Activated CD4-positive, alpha-beta T cell treated with anti-CD3 and anti-CD28 coated beads for 48 hours (primary cell): ENCODE measurements at places on chromosomes 2 and 18.

DNA sequence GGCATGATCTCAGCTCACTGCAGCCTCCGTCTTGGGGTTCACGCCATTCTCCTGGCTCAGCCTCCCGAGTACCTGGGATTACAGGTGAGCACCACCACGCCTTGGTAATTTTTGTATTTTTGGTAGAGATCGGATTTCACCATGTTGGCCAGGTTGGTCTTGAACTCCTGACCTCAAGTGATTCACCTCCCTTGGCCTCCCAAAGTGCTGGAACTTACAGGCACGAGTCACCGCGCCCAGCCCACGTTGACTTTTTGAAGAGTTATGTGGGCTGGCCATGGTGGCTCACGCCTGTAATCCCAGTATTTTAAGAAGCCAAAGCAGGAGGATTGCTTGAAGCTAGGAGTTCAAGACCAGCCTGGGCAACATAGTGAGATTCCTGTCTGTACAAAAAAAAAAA is 20.8 kb downstream of the CCL20 start:
- no peak for DNase-seq

GRCh38 chr2:233270366-233270765 is 18.9 kb downstream of the ATG16L1 start:
- DNase-seq = no peak

- no peak for DNase-seq
Observed at GRCh38 chr2:60710707-60711106, 45.4 kb upstream of the PAPOLG start.

DNA sequence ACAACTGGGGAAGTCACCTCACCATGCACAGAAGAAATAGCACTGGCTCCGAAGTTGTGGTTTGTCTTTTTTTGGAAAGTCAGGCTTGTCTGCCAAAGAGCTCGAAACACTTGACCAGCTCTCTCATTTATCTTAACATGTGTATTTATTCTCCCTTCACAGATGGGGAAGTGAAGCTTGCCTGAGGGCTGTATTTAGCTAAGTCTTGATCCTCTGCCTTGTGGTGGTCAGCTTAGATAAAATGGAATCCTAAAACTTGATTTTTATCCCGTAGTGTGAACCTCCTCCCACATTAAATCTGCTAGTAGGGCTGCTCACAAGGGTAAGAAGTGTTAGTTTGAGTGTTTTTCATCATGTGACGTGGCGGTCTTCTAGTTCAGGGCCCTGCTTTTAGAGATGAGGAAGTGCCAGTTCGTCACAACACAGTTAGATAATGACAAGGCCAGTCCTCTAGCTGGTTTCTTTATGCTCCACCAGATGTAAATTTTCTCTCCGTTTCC is 89.7 kb downstream of the TMEM247 start:
- DNase-seq = no peak

- no peak for DNase-seq
Observed at GRCh38 chr18:55584201-55584600, 3.8 kb downstream of the TCF4 start.

DNA sequence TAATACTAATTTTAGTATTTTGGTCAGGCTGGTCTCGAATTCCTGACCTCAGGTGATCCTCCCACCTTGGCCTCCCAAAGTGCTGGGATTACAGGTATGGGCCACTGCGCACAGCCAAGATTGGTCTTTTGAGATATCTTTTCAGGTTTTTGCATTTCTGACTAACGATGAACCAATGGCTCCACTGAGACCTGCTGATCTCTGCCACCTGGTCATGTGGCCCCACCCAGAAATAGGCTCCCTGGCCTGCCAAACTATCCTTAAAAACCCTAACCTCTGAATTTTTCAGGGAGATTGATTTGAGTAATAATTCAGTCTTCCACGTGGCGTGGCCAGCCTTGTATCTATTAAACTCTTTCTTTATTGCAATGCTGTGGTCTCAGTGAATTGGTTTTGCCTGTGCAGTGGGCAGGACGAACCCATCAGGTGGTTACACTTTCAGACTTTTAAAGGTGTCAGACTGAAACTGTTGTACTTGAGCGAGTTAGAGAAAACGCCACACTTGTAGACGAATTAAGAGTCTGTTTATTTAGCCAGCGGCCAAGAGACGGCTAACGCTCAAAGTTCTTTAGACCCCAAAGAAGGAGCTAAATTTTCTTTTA is 85.8 kb upstream of the MSH6 start:
- no peak for DNase-seq

- DNase-seq = no peak
Observed at GRCh38 chr2:8304821-8305766, 376.8 kb upstream of the ID2 start.

- peak; percentile 93 for DNase-seq
Observed at GRCh38 chr2:113173542-113174375, at the start of gene PSD4. PSD4 (plus strand) TSS chr2:113173971; CDS start chr2:113182457, 8,486 bp downstream.

DNA sequence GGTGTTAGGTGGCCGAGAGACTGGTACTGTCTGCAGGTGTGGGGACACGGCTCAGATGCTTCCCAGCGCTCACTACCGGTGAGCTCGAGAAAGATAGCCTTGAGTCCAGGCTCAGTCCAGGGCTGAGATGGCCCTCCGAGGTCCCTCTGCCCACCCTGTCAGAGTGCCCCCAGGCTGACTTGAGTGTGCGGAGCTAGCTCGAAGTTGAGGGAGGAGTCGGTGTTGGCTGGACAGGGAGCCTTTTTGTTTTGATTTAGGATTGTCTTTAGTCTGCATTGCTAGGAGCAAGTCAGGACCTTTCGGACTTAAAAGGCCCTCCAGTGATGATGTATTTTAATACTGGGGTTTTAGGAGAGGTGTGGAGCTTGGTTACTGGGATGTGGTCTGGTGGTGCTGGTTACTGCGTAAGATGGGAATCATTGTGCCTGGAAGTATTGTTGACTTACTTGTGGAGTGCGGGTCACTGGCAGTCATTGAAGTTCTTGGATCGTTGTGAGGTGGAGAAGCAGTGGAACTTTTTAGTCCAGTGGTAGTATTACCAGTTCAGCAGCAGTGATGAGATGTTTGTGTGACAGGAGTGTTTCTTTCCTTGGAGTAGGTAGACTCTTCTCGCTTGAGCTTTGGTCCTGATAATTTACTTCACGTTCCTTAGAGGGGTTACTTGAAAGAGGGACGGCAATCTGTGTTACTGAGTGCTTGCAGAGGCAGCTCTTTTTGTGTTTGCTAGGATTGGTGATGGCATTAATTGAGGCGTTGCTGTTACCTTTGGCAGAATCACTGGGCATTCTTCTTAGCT is 633 bp downstream of the KIAA1328 start:
- no peak for DNase-seq

DNA sequence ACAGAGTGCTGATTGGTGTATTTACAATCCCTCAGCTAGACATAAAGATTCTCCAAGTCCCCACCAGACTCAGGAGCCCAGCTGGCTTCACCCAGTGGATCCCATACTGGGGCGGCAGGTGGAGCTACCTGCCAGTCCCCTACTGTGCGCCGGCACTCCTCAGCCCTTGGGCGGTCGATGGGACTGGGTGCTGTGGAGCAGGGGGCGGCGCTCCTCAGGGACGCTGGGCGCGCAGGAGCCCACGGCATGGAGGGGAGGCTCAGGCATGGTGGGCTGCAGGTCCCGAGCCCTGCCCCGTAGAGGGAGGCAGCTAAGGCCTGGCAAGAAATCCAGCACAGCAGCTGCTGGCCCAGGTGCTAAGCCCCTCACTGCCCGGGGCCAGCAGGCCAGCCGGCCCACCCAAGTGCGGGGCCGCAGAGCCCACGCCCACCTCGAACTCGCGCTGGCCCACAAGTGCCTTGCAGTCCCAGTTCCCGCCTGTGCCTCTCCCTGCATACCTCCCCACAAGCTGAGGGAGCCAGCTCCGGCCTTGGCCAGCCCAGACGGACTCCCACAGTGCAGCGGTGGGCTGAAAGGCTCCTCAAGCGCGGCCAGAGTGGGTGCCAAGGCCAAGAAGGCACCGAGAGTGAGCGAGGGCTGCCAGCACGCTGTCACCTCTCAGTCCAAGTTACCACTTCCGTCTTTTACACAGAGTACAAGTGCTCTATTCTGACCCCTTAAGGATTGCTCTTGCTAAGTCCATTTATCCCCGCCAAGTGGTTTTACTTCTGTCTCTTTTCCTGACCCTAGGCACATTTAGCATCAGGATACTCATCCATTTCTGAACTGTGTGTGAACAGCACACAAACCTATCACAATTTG is 1.7 kb upstream of the RPE start:
- no peak for DNase-seq

- DNase-seq = no peak
Observed at GRCh38 chr18:44779753-44780292, 99.1 kb downstream of the SETBP1 start.

DNA sequence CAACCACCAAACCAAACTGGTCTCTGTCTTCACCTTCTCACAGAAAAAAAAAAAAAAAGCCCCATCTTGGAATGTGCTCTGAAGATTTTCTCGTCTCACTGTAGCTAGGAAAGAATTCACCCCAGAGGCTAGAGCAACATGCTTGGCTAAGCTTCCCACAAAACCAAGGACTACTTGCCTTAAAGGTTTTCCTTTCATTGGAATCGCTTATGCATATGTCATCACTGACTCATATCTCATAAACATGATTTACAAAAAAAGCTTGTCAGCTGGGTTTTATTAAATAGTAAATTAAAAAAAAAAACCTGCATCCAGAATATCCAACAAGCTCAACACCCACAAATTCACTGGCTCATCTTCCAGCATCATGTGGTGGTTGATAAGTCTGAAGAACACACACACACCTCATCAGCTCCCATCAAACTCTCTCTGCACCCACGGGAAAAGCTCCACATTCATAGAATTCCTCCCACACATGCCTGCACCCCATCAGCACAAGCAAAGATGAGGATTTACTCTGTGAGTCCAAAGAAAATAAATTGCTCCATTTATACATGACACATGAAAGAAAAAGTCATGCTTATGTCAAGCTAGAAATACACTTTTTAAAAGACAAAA is 182.0 kb upstream of the TRIB2 start:
- DNase-seq = no peak

GRCh38 chr2:1222056-1222455 is 191.2 kb upstream of the TPO start:
- no peak for DNase-seq

- no peak for DNase-seq
Observed at GRCh38 chr2:9637330-9637729, 6.5 kb upstream of the YWHAQ start.

DNA sequence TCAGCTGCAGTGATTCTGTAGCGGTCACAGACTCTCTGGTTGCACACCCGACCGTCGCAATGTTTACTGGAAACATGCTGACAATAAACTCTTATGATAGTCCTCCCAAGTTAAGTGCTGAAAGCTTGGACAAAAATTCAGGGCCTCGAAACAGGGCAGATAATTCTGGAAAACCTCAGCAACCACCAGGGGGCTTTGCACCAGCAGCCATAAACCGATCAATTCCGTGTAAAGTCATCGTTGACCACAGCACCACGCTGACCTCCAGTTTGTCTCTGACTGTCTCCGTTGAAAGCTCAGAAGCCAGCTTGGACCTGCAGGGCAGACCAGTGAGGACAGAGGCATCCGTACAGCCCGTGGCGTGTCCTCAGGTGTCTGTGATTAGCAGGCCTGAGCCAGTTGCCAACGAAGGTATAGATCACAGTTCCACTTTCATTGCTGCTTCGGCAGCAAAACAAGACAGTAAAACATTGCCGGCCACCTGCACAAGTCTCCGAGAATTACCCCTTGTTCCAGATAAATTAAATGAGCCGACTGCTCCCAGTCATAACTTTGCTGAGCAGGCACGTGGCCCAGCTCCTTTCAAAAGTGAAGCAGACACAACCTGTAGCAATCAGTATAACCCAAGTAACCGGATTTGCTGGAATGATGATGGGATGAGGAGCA is 166.1 kb downstream of the ASXL3 start:
- no peak for DNase-seq

- DNase-seq = peak; percentile 22
Observed at GRCh38 chr2:197356136-197356535, 45.6 kb upstream of the ANKRD44 start.

DNA sequence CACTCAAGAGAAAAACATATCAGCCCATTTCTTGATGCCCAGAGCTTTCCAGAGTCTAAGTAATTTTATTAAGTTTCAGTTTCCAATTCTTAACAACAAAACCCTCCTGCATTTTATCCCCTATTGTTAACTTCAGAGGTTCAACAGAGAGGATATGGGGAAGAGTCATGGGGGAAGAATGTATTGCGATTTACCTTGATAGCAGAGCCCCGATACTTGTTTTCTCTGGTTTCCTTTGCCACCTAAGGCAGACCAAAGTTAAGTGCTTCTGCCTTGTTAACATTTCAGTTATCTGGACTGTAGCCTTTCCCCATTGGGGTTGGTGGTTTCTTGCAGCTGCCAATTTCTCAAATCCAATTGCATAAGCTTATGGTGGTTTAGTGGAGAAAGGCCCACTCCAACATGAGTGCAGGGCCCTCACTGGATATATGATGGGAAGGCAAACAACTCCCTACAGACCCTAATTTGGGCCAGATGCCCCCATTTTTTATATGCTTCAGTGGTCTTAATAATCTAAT is 82.0 kb upstream of the ITGB6 start:
- DNase-seq = no peak

- DNase-seq = no peak
Observed at GRCh38 chr2:12579018-12579417, 137.7 kb upstream of the TRIB2 start.

- no peak for DNase-seq
Observed at GRCh38 chr18:8052237-8052701, 485.2 kb downstream of the PTPRM start.

GRCh38 chr2:29729401-29729800 is 192.0 kb downstream of the ALK start:
- no peak for DNase-seq

DNA sequence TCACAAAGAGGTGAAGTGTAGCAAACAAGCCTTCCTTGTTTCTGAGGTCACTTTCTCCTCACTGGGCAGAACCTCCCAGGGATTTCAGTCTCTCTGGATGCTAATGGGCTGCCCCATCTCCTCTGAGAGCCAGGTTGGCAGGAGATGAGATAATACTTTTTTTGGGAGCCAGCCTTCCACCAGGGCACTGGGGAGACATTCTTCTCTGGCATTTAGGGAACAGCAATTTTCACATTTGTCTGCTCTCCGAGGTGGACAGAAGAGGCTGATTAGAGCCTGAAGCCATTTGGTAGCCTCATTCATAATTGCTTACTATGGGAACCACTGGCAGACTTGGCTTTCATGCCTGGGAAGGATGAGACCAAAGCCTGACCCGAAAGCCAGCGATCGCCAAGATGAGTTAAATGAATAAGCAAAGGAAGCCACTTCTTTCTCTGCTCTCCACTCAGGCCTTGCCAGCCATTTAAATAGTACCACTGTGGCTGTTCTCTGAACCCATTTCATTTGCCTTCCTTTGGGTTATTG is 70.1 kb downstream of the NRP2 start:
- no peak for DNase-seq

GRCh38 chr2:147469471-147469870 is 375.4 kb upstream of the ACVR2A start:
- DNase-seq = no peak

- no peak for DNase-seq
Observed at GRCh38 chr2:109611467-109612095, 2.2 kb downstream of the SEPTIN10 start.

DNA sequence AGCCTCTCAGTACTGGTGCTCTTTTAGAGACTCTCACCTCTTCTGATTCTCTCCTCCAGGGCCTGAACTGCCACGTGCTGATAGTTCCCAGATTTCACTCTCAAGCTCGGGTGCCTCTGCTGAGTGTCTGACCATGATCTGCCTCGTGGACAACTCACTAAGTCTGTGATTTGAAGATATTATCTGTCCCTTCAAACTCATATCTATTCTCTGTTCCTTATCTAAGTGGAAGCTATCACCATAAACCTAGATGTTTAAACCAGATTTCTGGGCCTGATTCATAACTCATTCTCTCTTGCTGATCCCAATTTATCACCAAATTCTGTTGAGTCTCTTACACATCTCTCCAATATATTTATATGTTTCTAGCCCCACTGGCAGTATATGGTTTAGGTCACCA is 29.9 kb upstream of the KIDINS220 start:
- DNase-seq = no peak

GRCh38 chr2:222255090-222255489 is 43.7 kb downstream of the PAX3 start:
- no peak for DNase-seq
